Breast epithelium (tissue), 4 donors: ENCODE measurements at places on chromosomes 7 and 10.
A peak's percentile ranks its signal among the peaks of the same experiment; 100 is the strongest.

GRCh38 chr10:68218786-68219185 lies 13.1 kb downstream of the ATOH7 start:
- no peaks in the 10 kb centered on the region for H3K27me3 ChIP-seq
- no peak overlapping the region for H3K27ac ChIP-seq
- no peak for DNase-seq
- no peaks in the 10 kb centered on the region for H3K36me3 ChIP-seq

GRCh38 chr10:70673043-70673928 lies 980 bp downstream of the ADAMTS14 start:
- H3K4me1 ChIP-seq, result no peaks in the 10 kb centered on the region
- no peaks in the 10 kb centered on the region for H3K36me3 ChIP-seq
- H3K27me3 ChIP-seq, result peaks cover 18% of the 10 kb centered on the region
- H3K27ac ChIP-seq, result no peak overlapping the region

- no peaks in the 10 kb centered on the region for H3K27me3 ChIP-seq
- no peak overlapping the region for H3K4me3 ChIP-seq
- DNase-seq, result no peak
- no peaks in the 10 kb centered on the region for H3K36me3 ChIP-seq
These were observed 146.2 kb downstream of the ZFAND4 start for GRCh38 chr10:45526309-45526905.

DNA sequence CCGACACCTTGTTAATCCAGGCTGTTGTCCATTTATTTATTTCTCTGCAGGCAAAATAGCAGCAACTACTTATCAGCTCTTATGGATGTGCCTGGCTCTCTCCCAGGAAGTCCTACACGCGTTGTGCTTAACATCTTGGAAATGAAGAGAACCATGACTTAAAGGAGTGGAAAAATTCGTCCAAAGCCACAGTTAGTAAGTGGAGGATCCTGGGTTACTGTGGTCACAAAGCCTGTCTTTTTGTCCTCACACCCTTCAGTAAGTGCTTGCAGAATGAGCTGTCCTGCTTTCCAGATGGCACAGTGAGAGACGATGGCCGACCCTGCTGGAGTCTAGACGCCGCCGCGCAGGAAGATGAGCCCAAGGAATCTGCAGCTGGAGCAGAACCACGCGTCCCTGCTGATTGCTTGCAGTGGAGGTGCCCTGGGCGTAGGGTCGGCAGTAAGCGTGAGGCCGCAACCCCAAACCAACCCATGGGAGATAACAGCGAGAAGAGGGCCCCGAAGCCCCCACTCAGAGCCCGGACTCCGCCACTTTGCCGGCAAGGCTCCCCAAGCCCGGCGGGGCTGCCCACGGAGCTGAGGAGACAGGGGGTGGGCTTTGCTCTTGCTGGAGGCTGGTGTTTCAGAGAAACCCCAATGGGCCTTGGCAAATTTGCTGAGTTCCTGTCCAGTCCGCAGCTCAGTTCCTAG lies 178.6 kb downstream of the CXCL12 start:
- H3K4me1 ChIP-seq, result no peaks in the 10 kb centered on the region
- no peaks in the 10 kb centered on the region for H3K36me3 ChIP-seq
- H3K27ac ChIP-seq, result no peak overlapping the region
- no peaks in the 10 kb centered on the region for H3K27me3 ChIP-seq

GRCh38 chr10:119308551-119309422 lies 101.4 kb downstream of the GRK5 start:
- H3K27ac ChIP-seq, result peak overlapping the region; percentile 19
- no peaks in the 10 kb centered on the region for H3K27me3 ChIP-seq
- H3K4me1 ChIP-seq, result no peaks in the 10 kb centered on the region
- H3K36me3 ChIP-seq, result no peaks in the 10 kb centered on the region

DNA sequence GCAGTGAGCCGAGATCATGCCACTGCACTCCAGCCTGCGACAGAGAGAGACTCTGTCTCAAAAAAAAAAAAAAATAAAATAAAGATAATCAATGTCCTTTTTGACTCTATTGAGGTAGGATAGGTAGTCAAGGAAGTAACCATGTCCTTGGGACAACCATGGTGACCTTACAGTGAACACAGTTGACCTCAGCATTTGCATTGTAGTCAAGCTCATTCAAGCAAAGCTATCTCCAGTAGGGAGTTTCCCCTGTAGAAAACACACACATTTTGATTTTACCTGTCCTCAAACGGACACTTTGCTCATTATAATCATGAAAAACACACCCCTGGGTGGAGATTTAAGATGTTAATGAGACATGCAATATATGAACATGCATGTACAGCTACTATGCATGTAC lies 171.7 kb downstream of the KIF20B start:
- H3K27ac ChIP-seq, result no peak overlapping the region
- DNase-seq, result no peak
- H3K27me3 ChIP-seq, result no peaks in the 10 kb centered on the region
- no peaks in the 10 kb centered on the region for H3K4me1 ChIP-seq
- H3K4me3 ChIP-seq, result no peak overlapping the region

- no peak overlapping the region for H3K4me3 ChIP-seq
- no peaks in the 10 kb centered on the region for H3K36me3 ChIP-seq
- H3K4me1 ChIP-seq, result no peaks in the 10 kb centered on the region
- H3K27me3 ChIP-seq, result no peaks in the 10 kb centered on the region
- DNase-seq, result no peak
These were observed 37.2 kb upstream of the RAPGEF5 start for GRCh38 chr7:22393913-22394729.

DNA sequence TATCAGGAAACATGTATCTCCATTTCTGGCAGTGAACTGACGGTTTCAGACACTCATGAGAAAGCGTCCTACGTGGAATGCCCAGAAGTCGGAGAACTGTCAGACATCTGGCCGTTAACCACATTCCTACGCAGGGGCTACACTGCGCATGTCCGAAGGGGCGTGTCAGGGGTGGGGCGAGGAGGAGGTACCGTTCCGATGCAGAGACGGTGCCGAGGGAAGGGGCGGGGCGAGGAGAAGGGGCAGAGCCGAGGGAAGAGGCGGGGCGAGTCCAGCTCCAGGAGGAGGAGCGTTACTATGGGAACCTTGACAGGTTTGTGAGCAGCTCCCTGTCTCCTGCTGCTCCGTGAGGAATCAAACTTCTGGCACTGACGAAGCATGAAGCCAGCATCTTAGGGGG lies 366.9 kb upstream of the NUPR2 start:
- H3K4me1 ChIP-seq, result no peaks in the 10 kb centered on the region
- H3K36me3 ChIP-seq, result no peaks in the 10 kb centered on the region
- DNase-seq, result no peak
- H3K27ac ChIP-seq, result no peak overlapping the region
- H3K27me3 ChIP-seq, result no peaks in the 10 kb centered on the region

DNA sequence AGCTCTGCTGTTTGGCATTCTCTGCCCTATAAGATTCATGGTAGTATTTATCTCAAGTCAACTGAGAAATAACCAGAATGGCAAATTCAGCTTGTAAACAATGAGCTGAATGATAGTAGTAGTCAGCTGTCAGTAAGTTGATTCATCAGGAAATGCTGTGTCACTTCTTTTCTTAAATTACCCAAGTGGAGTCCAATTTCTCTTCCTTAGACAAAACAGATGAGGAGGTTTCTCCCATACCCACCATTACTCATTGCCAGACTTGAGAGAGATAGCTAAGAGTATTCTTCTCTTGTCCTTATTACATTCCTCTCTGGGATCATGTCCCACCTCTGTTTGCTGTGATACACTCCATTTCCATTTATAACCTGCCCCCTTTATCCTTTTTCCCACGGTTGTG lies 159.8 kb upstream of the STEAP1 start:
- H3K4me1 ChIP-seq, result no peaks in the 10 kb centered on the region
- no peak overlapping the region for H3K4me3 ChIP-seq
- no peaks in the 10 kb centered on the region for H3K36me3 ChIP-seq
- DNase-seq, result no peak
- H3K27me3 ChIP-seq, result no peaks in the 10 kb centered on the region
- H3K27ac ChIP-seq, result no peak overlapping the region

DNA sequence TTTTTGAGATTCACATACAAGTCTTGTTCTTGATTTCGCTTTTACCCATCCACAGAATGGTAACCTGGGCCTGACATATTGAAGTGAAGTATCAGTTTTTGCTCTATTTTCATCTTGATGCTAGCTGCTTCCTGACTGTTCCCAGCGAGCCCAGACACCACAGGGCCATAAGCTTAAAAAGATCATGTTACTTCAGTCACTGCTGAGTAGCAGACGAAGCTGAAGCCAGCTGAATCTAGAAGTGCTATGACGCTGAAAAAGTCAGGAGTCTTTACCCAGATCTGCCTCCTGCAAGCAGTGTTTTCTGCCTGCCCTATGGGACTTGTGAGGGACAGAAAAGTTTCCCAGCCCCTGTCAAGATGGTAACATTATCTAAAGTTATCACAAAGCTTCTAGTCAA lies 2.7 kb upstream of the PRXL2A start:
- H3K4me3 ChIP-seq, result no peak overlapping the region
- H3K4me1 ChIP-seq, result no peaks in the 10 kb centered on the region
- H3K36me3 ChIP-seq, result no peaks in the 10 kb centered on the region
- no peaks in the 10 kb centered on the region for H3K27me3 ChIP-seq
- no peak overlapping the region for H3K27ac ChIP-seq

DNA sequence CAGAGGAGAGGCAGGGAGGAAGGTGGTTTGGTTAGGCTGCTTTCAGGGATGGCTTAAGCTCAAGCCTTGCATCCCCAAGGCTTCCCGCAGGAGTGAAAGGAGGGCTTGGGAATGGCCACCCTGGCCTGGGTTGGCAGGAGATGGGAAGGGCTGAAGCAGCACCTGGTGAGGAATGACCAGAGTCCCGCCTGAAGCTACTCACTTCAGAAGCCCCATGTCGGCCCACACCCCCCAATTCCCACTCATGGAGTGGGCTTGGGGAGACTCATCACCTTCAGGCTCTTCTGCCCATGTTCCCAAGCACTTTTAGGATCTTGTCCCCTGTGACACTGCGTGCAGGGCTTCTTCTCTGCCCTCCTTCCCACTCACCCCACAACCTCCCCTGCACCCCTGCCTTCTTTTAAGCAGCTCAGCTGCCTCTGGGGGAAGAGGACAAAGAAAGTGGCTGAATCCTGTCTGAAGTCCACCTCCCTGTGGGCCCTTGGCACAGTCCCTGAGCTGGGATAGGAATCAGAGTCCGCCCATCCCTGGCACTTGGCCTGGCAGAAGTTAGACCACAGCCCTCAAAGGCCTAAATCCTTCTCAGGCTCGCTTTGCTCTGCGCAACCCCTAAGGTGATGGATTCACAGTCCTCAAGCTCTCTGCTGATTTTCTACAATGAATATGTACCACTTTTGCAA lies 16.5 kb downstream of the RGR start:
- H3K4me1 ChIP-seq, result no peaks in the 10 kb centered on the region
- no peak overlapping the region for H3K4me3 ChIP-seq
- no peak for DNase-seq

DNA sequence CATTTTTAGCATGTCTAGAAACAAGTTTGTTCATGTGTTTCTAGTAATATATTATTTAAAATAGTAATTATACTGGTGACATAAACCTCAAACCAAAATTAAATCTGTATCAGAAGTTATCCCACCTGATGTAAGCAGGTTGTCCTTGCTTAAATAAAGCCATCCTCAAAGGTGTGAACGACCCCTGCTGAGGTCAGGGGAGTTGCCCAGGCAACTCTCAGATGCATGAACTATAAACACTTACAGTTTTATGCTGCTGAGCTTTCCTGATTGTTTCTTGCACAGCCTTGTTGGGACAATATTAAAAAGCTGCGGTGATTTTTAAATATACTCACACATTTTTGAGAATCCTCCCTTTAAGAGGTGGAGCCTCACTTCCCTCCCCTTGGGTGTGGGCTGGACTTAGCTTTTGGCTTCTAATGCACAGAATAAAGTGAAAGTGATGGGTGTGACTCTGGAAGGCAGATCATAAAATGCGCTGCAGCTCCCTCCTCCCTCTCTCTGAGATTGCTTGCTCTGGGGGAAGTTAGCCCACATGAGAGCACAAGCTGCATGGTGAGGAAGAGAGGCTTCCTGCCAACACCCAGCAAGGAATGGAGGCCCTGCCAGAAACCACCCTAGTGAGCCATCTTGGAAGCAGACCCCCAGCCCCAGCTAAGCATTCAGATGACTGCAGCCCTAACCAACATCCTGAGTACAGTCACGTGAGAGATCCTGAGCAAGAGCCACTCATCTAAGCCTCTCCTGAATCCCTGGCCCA lies 152.7 kb downstream of the SKIDA1 start:
- no peak for DNase-seq
- H3K27me3 ChIP-seq, result no peaks in the 10 kb centered on the region
- no peaks in the 10 kb centered on the region for H3K36me3 ChIP-seq
- H3K4me3 ChIP-seq, result peak overlapping the region; percentile 0
- peak overlapping the region; percentile 1 for H3K27ac ChIP-seq
- no peaks in the 10 kb centered on the region for H3K4me1 ChIP-seq

GRCh38 chr10:79077488-79078173 lies 8.9 kb downstream of the ZMIZ1 start:
- peak overlapping the region; percentile 39 for H3K27ac ChIP-seq
- no peaks in the 10 kb centered on the region for H3K27me3 ChIP-seq
- H3K4me1 ChIP-seq, result peaks cover 36% of the 10 kb centered on the region
- no peak for DNase-seq
- no peak overlapping the region for H3K4me3 ChIP-seq

DNA sequence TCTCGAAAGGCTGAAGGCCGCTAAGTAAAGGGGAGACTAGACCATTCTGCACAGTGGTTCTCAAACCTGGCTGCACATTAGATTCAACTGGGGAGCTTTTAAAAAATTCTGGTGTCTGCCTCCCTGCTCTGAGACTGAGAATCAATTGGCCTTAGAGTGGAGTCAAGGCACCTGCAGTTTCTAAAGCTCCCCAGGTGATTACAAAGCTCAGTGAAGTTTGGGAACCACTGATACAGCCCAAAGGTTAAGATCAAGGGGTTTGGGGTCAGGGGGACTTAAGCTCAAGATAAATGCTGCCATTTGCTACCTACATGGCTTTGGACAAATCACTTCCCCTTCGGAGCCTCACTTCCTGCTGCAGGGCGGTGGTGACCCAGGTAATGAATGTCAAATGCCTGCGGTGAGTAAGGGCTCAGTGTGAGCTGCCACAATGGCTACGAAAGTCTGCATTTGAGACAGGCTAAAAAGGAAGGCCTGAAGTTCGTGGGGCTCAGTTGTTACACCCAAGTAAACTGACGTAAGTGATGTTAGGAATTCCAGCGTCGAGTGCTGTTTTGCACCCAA lies 72.3 kb downstream of the TLL2 start:
- no peak overlapping the region for H3K27ac ChIP-seq
- no peaks in the 10 kb centered on the region for H3K36me3 ChIP-seq
- H3K27me3 ChIP-seq, result no peaks in the 10 kb centered on the region
- no peak overlapping the region for H3K4me3 ChIP-seq
- DNase-seq, result no peak

DNA sequence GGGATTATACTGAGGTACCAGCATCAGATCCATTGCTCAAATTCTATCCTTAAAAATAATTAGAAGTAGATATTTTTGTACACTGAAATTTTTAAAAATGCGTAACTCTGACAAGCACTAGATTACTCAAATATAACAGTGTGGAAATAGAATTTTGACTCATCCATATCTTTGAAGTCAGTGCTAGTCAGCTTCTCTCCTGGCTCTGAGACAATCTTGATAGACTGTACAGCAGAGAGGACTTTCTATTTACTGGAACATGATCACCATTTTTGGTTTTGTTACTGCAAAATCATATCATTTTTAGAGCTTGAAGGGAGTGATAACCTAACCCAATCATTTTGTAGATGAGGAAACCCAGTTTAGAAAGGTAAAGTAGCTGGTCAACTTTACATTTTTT lies 195.0 kb downstream of the MTERF1 start:
- no peak for DNase-seq
- H3K4me1 ChIP-seq, result no peaks in the 10 kb centered on the region
- H3K27ac ChIP-seq, result no peak overlapping the region
- no peak overlapping the region for H3K4me3 ChIP-seq

- DNase-seq, result no peak
- no peaks in the 10 kb centered on the region for H3K4me1 ChIP-seq
- no peak overlapping the region for H3K4me3 ChIP-seq
- no peaks in the 10 kb centered on the region for H3K36me3 ChIP-seq
- no peaks in the 10 kb centered on the region for H3K27me3 ChIP-seq
These were observed 706.6 kb downstream of the INHBA start for GRCh38 chr7:40996233-40996677.
